ENCODE measurements at places on chromosomes 4 and X.

DNA sequence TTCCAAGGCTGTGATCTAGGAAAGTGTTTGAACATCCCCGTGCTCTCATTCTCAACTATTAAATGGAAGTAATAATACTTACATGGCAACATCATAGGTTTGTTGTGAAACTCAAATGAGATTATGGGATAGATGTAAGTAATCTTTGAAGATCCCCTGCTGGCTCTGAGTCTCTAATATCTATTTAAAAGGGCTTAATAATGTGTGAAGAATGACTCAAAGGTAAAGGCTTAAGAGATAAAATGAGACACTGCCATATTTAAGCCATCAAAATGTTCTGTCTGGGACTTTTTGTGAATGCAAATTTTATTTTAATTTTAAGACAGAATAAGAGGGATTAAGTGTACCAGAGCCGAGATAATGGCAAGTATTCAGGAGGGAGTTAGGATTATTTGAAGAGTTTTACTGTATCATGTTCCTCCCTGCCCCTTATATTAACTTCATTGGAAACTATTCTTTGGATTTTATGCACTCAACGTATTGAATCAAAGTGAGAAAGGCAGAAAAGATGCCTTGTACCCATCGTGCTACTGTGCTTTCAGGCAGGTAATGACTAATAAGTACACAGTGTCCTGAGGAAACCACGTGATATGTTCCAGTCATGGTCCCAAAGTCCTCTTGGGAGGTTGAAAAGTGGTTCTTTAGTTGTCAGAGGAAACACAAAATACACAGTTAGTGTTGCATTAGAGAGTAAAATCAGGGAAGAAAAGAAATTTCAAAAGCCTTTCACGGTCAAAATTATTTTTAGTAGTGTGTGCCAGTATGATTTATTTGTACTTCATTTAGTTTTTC lies 192.4 kb downstream of the RBM46 start:
- DNase-seq = no peak

GRCh38 chr4:140641789-140642439 lies 73.2 kb upstream of the UCP1 start:
- DNase-seq = no peak

- no peak for DNase-seq
Measured at GRCh38 chr4:94235825-94236224, 28.2 kb downstream of the SMARCAD1 start.

DNA sequence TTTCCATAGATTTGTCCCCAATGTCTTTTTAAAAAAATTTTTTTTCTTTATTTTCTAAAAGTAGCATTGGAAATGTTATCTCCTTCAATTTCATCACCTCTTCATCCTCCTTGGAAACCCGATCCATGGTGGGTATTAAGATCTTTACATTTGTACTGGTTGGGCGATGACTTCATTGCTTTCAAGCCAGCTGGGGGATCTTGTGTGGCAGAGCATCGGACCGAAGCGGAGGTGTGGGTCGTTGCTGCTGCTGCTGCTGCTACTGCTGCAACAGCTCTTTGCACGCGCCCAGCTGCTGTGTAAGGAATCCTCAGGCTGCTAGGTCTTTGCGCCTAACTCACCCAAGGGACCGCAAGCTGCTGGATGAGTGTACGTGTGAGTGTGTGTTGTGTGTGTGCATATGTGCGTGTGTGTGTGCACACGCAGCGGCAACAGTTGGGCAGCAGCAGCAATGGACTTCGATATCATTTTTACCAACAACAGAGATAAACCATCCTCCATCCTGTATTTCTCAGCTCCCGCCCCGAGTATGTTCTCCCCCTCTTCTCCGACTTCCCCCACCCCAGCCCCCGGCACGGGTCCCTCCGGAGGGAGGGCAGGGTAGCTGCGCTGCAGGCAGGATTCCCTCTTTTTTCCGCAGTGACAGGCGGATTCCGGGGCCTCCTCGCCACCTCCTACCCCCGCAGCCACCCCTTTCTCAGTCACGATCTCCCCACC lies 768 bp upstream of the CDKL5 start:
- no peak for DNase-seq

- peak; percentile 50 for DNase-seq
Measured at GRCh38 chr4:81040012-81040659, 9.6 kb downstream of the BMP3 start.

DNA sequence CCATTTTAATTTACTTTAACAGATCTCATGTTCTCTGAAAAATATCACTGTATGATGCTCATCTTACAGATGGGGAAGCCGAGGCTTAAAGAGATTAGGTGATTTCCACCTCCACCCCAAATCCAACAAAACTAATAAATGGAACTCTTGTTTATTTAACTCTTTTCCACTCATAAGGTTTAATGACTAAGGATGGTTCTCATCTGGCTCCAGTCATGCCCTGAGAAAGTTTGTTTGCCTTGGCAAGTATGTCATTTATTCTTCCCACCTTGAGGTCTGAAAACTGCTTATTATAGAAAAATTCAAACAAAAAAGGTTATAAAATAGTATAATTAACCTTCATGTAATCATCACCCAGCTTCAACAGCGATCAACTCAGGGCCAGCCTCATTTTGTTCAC lies 56.3 kb downstream of the PPEF2 start:
- DNase-seq = no peak

GRCh38 chr4:184193556-184194525 lies 23.8 kb downstream of the ENPP6 start:
- DNase-seq = no peak

- DNase-seq = no peak
Measured at GRCh38 chrX:10676235-10676957, 56.0 kb upstream of the MID1 start.

GRCh38 chr4:73224886-73225285 lies 33.7 kb downstream of the ANKRD17 start:
- DNase-seq = no peak

DNA sequence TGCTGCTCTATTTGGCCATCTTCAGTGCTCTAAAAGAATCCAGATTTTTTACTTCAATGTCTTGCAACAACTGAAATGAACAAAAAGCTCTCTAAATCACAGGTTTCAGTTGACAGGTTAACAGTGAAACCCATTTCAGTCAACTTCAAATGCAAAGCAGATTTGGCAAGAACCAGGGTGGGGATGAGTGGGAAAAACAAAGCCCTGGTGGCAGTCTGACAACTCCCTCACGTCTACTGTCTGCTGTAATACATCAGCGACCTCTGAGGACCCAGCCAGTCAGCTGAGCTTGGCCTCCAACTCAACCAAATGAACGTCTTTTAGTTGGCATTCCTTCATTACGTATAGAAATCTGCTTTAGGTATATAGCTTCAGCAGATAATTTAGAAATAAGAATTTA lies 95.8 kb downstream of the COL25A1 start:
- DNase-seq = no peak

- DNase-seq = no peak
Measured at GRCh38 chr4:94834501-94834900, 76.7 kb downstream of the BMPR1B start.

- peak; percentile 45 for DNase-seq
Measured at GRCh38 chr4:184416913-184417734, 57.2 kb downstream of the IRF2 start.

DNA sequence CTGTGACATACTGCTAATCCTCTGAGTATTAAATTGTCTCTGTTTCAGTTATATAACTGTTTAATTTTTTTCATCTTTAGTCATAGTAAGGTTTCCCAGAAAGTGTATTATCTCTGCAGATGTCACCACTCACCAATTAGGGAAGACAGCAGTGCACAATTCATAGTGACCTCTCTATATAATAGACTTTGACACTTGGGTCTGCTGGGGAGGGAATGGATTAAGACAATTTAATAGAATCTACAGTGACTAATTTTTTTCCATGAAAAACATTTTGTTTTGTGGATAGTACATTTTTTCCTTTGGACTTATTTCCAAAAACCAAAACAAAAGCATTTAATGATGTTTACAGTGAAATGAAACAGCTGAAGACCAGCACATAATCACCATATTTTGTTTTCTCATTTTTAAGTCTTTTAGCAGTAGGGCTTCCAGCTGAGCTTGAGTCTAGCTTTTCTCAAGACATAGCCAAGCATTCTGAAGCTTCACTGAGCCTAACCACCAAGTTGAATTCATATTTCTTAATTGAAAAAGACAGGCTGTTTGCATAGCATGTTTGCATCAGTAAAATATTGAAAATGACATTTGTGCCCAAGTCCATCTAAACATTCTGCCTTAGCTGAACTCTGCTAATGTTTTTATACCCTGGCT lies 69.5 kb downstream of the PCDH19 start:
- no peak for DNase-seq

DNA sequence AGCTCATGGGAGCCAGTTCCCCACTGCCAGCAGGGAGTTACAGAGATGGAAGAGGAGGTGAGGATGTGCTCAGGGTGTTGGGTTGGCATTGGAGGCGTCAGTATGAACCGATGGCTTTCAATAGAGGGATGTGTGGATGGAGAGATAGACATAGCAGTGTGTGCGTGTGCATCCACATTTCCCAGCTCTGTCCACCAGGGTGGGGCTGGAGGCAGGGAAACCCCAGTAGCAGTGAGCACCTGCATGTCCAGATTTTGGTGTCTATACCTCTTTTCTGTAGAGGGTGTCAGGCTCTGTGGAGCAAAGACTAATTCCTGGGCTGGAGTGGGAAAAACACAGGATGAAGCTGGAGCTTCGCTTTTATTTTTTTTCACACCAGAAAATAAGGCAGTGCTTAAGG lies 37.2 kb upstream of the HGFAC start:
- no peak for DNase-seq

GRCh38 chr4:151043803-151044515 lies 28.9 kb upstream of the LRBA start:
- DNase-seq = no peak

GRCh38 chr4:110198049-110198434 lies 373 bp downstream of the ELOVL6 start:
- DNase-seq = peak; percentile 24

- no peak for DNase-seq
Measured at GRCh38 chr4:10046471-10046870, 25.2 kb upstream of the SLC2A9 start.

DNA sequence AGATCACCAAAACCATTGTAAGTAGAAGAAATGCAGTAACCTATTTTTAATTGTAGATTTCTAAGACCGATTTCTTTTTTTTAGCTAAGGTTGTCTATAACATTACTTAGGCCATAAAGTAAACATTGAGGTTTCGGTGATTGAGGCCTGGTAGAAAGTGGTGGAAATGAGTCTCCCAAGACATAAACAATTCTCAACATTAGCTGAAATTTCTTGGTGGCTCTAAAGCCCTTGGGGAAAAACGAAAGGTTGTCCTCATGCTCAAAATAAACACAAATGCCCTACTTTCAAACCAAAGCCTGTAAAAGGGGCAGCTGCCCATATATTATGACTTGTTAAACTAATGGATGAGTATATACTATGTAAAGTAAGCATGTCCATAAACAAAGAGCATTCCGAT lies 98.8 kb downstream of the SCFD2 start:
- no peak for DNase-seq

DNA sequence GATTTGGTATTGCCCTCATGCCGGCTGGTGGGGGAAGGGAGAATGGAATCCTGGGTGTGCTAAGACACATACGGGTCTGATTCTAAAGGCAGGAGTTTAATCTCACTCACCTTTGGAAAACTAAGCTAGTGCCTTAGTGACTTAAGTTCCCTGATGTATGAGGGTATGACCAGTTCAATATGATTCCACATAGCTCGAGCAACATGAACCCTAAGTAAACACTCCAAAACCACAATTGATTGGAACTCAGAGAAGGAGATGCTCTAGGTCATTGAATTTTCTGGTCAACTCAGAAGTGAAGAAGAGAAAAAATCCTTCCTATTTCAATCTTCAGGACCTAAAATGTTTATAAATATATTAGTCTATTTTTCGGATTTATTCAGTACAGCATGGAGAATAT lies 420.1 kb upstream of the INTU start:
- no peak for DNase-seq

GRCh38 chrX:68261060-68261672 lies 172.1 kb downstream of the OPHN1 start:
- peak; percentile 56 for DNase-seq

DNA sequence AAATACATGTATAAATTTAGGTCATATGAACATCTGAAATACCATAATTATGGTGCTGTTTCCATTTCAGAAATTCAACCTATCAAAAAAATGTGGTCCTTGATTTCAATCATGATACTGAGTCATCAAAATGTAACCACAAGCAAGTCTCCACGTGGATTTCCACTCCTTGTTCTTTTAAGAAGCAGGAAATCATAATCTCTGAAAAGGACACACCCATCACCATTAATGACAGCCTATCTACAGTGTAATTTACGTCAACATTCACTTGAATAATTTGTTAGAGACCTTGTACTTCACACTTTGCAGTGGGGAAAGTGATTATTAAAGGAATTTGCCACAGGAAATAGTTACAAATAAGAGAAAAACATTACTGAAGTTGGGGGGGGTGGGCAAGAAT lies 17.7 kb upstream of the SLC7A11 start:
- DNase-seq = peak; percentile 83

DNA sequence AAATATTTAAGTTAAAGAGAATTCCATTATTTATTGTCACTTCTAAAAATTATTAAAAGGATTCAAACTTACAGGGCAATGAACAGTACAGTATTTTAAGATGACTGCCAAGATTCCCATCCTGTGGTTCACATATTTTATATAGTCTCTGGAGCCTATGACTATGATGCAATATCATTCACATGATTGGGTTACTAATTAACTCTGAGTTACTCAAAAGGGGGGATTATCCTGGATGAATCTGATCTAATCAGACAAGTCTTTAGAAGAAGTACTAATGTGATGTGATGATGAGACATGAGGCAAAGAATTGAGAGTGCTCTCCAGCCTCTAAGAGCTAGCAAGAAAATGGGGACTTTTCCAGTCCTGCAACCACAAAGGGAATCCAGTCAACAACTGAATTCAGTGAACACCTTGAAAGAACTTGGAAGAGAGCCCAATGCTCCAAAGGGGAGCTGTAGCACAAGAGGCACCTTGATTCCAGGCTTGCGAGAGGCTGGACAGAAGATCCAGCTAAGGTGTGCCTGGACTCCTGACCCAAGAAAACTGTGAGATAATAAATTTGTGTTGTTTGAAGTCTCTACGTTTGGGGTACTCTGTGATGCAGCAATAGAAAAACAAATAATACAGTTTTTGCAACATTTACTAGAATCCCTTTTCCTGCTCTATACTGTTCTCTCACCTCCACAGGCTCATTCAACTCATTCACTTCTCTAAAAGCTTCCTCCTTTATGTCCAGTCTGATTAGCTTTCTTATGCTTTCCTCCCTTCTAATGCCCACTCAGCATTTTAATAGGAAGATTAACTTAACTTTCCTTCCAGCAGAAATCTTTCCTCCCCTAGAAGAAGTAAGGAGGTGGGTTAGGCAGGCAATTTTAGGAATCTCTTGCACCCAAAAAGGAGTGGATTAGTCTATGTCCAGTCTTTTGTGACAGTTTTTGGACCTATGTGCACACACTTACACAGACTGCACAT lies 133.8 kb upstream of the LCORL start:
- no peak for DNase-seq

DNA sequence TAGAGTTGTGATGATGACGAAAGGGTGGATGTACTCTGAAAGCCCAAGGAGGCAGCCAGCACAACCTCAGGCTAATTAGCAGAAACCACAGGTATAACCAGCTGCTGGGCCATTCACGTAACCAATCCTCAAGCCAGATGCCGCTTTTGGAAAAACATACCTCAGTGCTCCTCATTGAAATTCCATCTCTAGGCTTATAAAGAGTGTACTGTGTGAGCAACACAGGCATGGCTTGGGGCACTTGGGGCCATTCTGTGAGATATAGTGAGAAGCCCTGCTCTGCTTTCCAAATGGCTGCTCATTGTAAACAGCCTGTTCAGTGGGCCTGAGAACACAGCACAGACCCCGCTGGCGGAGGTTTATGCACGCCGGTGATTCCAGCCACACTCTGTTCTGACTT lies 182.1 kb upstream of the HHIP start:
- DNase-seq = no peak

GRCh38 chr4:98623126-98623802 lies 35.1 kb downstream of the TSPAN5 start:
- peak; percentile 14 for DNase-seq

Data from COLO829 (cell line).